Tibial nerve (tissue), 4 donors: ENCODE measurements at places on chromosomes 6 and 20. TPM values are rescaled to one million over a fixed set of nuclear protein-coding genes. Genes with fewer than 3 reads are reported as not detected.
A peak's percentile ranks its signal among the peaks of the same experiment; 100 is the strongest.

DNA sequence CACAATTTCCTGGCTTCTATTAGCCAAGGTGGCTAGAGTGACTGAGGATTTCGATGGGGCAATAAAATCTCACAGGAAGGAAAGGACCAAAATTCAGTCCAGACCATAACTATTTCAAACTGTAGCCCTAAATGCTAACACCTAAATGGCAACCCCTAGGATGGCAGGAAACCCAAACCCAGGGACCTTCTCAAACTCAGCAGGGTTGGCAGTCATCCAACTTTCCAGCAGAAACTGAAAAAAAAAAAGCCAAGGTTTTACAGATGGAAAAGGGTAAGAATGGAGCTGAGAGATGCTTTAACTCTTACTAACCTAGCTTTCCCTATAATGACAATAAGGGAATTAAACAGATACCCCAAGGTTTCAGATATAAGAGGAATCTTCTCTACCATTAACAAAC lies 10.5 kb downstream of the IBTK start:
- no peak overlapping the region for H3K27ac ChIP-seq
- no peak overlapping the region for H3K4me3 ChIP-seq
- DNase-seq: no peak
- no peaks in the 10 kb centered on the region for H3K4me1 ChIP-seq
- no peaks in the 10 kb centered on the region for H3K27me3 ChIP-seq

DNA sequence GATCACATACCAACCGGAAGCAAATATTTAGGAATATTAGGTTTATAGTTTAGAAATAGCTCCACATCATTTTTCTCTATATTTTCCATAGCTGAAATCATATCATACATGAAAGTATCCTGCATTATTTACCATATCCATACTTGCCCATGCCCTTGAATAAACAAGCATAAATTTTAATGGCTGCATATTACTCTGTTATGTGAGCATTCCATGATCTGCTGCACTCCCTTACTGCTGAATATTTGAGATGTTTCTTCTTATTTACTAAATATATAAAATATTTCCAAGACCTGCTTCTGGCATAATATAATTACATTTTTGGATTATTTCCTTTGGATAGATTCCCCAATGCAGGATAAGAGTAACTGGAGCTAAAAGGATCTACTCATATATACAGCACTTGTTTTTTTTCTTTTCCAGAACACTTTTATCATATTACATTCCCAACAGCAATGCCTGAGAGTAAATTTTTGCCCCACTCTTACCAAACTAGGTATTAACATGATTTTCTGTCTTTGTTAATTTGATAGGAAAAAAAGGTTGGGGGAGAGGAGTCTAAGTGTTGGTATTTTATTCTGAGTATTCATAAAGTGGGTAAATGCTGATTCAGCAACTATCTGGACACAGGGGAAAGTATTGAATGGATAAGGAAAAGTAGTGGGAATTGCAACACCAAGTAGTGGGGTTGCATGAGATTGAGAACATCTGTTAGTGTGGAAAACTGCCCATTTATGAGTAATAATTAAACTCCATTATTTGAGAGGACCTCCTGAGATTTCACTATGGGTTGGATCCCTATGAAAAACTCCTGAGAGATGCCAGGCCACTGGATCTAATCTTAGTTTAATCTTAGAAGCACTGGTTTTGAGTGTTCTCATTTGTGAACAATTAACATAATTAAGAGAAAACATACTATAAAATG lies 76.0 kb downstream of the MAN1A1 start:
- H3K27me3 ChIP-seq: no peaks in the 10 kb centered on the region
- no peaks in the 10 kb centered on the region for H3K4me1 ChIP-seq
- no peaks in the 10 kb centered on the region for H3K36me3 ChIP-seq
- DNase-seq: no peak

GRCh38 chr20:14597206-14597715 lies 259.8 kb upstream of the FLRT3 start:
- H3K36me3 ChIP-seq: no peaks in the 10 kb centered on the region
- no peak overlapping the region for H3K4me3 ChIP-seq
- no peak overlapping the region for H3K27ac ChIP-seq
- DNase-seq: no peak
- H3K27me3 ChIP-seq: no peaks in the 10 kb centered on the region

GRCh38 chr6:34484391-34484790 lies 18.5 kb downstream of the PACSIN1 start:
- no peak overlapping the region for H3K27ac ChIP-seq
- no peaks in the 10 kb centered on the region for H3K27me3 ChIP-seq
- H3K36me3 ChIP-seq: no peaks in the 10 kb centered on the region
- no peak overlapping the region for H3K4me3 ChIP-seq
- DNase-seq: no peak

DNA sequence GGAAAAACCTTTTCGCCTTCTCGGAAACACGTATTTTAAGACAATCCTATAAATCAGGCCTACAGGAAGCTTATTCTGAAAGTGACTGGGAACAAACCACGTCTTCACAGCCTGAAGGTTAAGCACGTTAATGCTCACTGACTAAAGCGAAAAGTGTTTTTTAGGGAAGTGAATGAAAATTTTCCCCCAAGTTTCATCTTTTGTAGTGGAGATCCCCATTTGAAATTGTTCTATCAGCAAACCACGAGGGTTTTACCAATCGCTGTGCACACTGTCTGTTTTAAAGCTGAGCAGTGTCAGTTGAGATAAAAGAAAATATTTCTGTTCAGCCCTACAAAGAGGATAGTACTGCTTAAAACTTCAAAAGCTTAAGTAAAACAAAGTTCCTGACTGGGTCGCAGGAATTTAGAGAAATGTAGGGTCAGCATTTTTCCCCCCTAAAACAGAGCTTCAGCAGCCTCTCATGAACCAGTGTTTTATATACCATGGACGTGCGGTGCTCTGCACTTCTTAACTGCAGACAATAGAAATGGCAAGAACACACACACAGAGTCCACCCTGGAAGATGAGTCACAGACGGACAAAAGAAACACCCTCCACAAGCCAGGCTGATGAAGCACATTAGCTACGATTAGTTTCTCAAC lies 34.9 kb downstream of the SLC22A23 start:
- H3K4me3 ChIP-seq: no peak overlapping the region
- H3K36me3 ChIP-seq: no peaks in the 10 kb centered on the region
- no peak overlapping the region for H3K27ac ChIP-seq
- DNase-seq: no peak

GRCh38 chr6:71457929-71458328 lies 169.3 kb downstream of the OGFRL1 start:
- H3K27ac ChIP-seq: no peak overlapping the region
- no peak overlapping the region for H3K4me3 ChIP-seq
- H3K36me3 ChIP-seq: no peaks in the 10 kb centered on the region
- no peaks in the 10 kb centered on the region for H3K27me3 ChIP-seq
- no peaks in the 10 kb centered on the region for H3K4me1 ChIP-seq

GRCh38 chr20:2814587-2815051 lies at the start of gene C20orf141:
Gene C20orf141, plus strand, starts transcription at chr20:2814987. Its CDS starts 198 bp downstream, at chr20:2815185.
- peaks cover 11% of the 10 kb centered on the region for H3K27me3 ChIP-seq
- no peak within 1 kb of the TSS for H3K4me3 ChIP-seq
- DNase-seq: peak; percentile 65
- H3K36me3 ChIP-seq: no peaks in the 10 kb centered on the region
- H3K27ac ChIP-seq: no peak within 1 kb of the TSS

DNA sequence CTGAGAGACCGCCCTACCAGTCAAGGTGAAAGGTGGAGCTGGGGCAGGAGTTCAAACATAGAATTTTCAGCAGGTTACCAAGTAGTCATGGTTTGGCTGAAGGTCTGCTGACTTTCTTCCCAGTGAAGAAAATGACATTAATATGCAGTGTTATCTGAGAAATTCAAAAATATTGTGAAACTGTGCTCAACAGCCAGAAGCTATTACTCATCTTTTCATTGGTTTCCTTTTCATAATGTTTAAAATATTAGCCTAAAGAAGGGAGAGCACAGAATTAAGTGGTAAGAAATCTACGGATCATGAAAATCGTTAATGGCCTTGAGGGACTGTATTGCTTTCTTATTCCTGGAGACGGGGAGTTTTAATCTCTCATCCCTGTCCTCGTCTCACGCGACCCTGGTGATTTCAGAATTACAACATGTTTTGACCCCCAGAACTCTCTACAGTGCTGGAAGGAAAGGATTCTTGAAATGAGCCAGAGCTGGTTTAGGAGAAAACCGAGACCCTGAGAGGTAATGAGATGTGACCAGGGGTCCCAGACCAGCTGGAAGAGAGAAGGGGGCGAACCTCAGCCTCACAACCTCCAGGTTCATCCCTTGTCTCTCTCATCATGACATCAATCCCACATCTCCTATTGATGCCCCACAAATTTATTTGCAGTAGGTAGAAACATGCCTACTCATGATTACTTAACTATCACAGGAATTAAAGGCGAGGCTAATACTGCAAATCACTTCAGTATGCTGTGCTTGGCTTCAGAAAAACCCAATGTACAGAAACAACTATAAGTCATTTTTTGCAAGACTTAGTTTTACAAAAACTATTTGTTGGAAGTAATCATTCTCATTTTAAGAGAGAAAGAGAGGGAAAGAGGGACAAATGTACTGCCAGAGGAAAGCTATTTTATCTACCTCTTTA lies 209.5 kb downstream of the FNDC1 start:
- H3K4me3 ChIP-seq: no peak overlapping the region
- no peaks in the 10 kb centered on the region for H3K4me1 ChIP-seq
- H3K27ac ChIP-seq: no peak overlapping the region
- no peak for DNase-seq

GRCh38 chr6:118917546-118918328 lies 17.2 kb downstream of the MCM9 start:
- H3K27ac ChIP-seq: no peak overlapping the region
- no peaks in the 10 kb centered on the region for H3K36me3 ChIP-seq
- H3K4me3 ChIP-seq: no peak overlapping the region
- no peak for DNase-seq
- H3K4me1 ChIP-seq: no peaks in the 10 kb centered on the region

DNA sequence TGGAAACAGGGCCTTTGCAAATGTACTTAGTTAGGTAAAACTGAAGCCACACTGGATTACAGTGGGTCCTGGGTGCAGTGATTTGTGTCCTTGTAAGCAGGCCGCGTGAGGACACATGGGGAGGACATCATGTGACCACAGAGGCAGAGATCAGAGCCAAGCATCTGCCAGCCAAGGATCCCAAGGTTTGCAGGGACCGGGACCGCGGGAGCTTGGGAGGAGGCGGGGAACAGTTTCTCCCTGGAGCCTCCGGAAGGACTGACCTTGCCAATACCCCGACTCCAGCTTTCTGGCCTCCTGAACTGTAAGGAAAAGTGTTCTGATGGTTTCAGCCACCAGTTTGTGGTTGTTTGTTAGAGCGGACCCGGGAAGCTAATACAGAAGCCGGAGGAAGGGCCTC lies 500.9 kb downstream of the PREX1 start:
- H3K36me3 ChIP-seq: no peaks in the 10 kb centered on the region
- DNase-seq: no peak
- H3K27me3 ChIP-seq: no peaks in the 10 kb centered on the region
- no peaks in the 10 kb centered on the region for H3K4me1 ChIP-seq

The DNMT3B gene
- total RNA-seq: 1.4 TPM

The TRIM10 gene
- total RNA-seq: not detected

The AIF1 gene
- total RNA-seq: 51.5 TPM

The ZC2HC1B gene
- not detected for total RNA-seq

The MCHR2 gene
- total RNA-seq: not detected
